Mucosa of descending colon (tissue), 3 donors: ENCODE measurements at places on chromosomes 7 and 10.
A peak's percentile ranks its signal among the peaks of the same experiment; 100 is the strongest.

DNA sequence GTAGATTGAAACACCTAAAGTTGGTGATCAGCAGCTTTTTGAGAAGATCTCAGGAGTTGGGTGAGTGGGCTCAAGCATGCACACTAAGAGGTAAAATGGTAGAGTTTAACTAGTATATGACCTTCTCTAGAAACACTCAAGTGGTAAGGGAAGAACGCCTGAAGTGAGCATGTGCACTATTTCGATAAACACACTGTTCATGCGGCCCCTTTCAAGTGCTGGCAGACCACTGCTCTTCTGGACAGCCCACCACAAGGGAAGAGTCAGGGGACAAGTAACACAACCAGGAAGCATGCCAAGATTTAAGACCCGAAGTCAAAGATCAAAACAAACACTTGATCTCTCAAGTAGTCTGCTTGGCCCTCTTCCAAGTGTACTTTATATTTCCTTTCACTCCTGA, 519.5 kb upstream of the ZWINT start:
- DNase-seq: no peak

GRCh38 chr10:38038107-38038931, 27.8 kb downstream of the ZNF33A start:
- DNase-seq: no peak

DNA sequence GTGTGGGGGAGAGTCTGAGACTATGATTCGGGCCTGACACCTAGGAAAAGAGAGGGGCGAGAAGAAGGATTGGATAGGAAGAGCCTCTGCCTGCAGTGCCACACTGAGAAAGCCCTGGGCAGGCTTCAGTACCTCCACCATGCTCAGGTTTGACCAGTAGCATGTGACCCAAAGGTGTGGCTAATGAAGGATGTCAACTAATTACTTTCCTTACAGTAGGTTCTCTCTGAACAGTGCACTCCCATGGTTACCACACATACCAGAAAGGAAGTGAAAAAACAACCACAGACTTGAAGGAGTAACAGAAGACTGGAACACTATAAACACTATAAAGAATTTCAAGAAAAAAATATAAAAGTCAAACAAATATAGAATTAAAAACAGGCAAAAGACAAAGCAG, 46.2 kb downstream of the SEM1 start:
- DNase-seq: no peak

GRCh38 chr10:50510517-50511473, 113.0 kb downstream of the SGMS1 start:
- DNase-seq: no peak

- DNase-seq: no peak
Observed at GRCh38 chr7:30867483-30867882, 44.2 kb upstream of the AQP1 start.

- DNase-seq: no peak
Observed at GRCh38 chr7:101915000-101915399, 97.6 kb downstream of the CUX1 start.

DNA sequence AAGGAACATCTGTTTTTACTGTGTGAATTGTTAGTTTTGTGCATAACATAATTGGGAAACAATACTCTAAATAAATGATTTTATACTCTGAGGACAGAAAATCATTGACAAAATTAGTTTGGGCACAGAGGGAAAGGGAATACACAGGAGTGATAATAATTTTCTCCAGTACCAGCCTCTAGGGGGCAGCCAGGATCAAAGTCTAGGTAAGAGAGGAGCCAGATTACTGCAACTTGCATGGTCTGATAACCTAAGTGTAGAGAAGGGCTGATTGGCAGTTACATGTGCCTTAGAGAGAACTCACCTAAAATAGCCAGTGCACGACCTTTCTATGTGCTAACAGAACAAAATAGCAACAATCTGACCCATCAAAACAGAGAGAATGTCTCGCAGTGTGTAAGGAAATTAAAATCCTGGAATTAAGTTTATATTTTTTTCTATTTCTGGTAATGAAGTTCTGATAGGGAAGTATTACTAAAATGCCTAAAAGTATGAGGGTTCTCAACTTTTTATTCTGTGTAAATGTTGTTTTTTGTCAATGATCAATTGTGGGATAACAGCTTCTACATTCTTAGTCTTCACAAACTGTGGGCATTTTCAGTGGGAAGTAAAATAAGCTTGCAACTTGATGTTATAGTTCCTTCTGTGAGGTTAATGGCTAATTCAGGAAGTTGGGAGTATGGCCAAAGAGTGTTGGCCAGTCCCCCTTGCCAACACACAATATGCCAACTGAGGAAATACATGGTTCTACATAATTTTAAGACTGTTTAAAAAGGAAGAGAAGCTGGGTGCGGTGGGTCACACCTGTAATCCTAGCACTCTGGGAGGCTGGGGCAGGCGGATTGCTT, 66.4 kb downstream of the EXOC6 start:
- DNase-seq: peak; percentile 77

DNA sequence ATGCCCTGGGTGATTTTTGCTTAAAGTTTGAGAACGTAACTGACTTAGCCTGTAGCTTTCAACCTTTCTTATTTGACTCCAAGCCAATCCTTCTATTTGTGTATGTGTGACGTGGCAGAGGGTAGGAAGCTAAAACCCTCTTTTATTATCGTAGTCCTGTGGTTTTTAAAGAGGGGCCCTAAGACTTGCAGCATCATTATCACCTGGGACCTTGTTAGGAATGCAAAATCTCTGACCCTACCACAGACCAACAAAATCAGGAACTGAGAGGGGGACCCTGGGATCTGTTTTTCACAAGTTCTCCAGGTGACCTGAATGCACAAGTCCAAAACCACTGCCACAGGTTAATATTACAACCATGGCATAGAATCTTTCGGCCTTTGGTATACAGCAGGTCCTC, 80.1 kb downstream of the OSBPL3 start:
- DNase-seq: no peak

- DNase-seq: no peak
Observed at GRCh38 chr7:46908770-46909169, 673.1 kb downstream of the TNS3 start.

DNA sequence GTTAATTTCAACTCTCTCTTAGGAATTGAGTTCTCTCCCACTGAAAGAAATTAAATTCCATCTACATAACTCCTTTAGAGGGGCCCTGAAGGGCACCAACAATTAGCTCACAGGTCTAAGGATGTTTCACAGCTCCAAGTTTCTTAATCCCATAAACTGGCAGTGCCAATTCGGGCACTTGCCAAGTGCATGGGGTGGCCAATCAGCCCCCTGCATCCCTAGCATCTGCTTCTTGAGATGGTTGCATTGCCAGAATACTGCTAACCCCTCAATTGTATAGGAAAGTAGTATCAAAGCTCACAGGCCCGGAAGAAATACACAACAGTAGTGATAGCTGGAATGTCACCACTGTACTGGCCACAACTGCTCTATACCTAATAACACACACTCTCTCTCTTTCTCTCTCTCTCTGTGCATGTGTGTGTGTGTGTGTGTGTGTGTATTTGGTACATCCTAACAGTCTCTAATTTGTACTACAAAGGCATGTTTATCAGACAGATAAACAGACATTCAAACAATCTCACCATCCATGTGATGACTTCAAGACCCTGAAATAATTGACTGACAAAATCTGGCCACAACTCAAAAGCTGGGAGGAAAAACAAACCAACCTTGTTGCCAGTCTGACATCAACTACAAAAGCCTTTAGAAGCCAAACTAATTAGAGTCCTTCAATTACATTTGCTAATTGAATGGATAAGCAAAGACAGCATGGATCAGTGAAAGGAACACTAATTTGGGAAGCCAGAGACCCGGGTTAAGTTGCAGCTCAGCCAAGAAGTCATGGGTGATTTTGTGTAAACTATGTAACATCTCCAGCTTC, 27.8 kb downstream of the HIBADH start:
- DNase-seq: no peak

GRCh38 chr10:24331457-24331856, 122.5 kb downstream of the KIAA1217 start:
- DNase-seq: no peak

- DNase-seq: no peak
Observed at GRCh38 chr7:128833946-128834325, 3.7 kb downstream of the FLNC start.

GRCh38 chr10:22230158-22230833, 12.5 kb upstream of the EBLN1 start:
- DNase-seq: no peak

- DNase-seq: no peak
Observed at GRCh38 chr7:68776326-68776725, 821.9 kb upstream of the AUTS2 start.

- peak; percentile 45 for DNase-seq
Observed at GRCh38 chr7:159030490-159031134, 114.1 kb downstream of the VIPR2 start.

DNA sequence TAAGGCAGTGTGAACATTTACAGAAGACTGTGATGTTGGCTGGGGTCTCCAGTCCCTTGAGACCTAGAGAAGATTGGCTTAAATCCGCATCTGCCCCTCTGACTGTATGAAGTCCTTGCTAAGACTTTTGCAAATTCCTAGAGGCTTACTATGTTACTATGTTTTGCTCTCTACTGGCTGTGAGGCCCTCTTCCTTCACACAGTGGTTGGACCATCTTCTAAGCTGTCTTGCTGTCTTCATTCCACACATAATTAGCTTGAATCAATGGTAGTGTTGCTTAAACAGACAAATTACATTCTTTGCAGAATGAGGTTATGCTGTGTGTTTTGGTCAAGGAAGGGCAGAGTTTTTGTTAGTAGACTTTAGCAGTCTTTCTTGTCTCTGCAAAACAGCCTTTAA, 658.0 kb downstream of the TYW1 start:
- no peak for DNase-seq

DNA sequence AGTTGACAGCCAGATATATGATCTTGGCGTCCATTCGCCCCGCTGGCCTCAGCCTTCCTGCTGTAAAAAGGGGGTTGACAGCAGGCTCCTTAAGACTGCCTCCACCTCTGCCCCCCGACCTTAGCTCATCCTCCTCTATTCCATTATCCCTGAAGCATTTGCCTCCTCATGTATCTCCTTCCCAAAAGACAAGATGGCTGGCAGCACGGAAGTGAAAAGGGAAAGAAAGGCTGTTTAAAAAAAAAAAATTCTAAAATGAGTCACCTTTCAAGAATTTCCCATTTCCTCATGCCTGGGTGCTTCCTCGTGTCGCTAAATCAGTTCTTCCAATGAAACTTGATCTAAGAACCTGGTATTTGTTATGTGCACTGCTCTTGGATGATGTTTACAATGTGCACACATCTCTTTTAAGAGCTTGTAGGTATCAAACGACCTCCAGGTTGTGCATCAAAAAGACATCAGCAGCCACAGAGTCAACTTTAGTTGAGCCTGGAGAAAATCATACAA, 1.7 kb downstream of the SCRN1 start:
- DNase-seq: no peak

DNA sequence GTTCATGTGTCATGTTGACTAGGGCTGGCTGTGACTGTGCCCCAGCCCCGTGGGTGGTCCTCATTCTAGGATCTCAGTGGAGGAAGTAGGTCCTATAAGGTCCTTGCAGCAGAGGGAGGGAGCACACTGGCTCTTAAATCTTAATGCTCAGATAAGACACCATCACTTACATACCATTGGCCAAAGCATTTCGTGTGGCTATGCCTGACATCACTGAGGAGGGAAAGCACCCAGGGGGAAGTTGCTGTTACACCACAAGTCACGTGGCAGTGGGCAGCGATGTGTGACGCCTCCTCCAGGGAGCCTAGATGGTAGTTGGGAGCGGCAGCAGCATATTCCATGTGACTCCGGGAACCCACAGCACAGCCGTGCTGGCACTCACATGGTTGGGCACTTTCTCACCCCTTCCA, 224.7 kb upstream of the SH2B2 start:
- no peak for DNase-seq

GRCh38 chr10:110036640-110037039, 28.9 kb downstream of the ADD3 start:
- no peak for DNase-seq

- no peak for DNase-seq
Observed at GRCh38 chr7:88150033-88150432, 69.8 kb downstream of the SRI start.

DNA sequence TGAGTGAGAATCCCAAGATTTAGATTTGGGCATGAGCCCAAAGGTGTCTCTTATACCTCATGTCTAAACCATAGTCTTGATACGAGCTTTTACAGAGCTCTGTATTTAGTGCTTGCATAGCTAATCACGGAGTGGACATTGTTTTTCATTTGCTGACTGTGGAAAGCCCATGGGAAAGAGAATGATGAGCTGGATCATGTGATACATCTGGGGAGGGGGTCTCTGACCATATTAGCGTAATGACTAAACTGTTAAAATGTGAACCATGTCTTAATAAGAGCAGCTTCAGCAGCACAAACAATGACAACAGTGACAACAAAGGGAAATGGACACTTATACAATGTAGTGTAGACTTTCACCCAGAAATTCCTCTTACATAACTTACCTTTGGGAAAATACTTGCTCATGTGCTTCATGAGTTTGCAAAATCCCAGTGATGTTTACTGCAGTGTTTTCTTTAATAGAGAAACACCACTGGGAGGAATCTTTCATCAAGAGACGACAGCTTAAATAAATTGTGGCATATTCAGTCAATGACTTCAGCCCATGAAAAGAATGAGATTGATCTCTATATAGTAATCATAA, 44.0 kb upstream of the ITGB1 start:
- no peak for DNase-seq

GRCh38 chr10:11234857-11235531, 217.3 kb downstream of the CELF2 start:
- no peak for DNase-seq

DNA sequence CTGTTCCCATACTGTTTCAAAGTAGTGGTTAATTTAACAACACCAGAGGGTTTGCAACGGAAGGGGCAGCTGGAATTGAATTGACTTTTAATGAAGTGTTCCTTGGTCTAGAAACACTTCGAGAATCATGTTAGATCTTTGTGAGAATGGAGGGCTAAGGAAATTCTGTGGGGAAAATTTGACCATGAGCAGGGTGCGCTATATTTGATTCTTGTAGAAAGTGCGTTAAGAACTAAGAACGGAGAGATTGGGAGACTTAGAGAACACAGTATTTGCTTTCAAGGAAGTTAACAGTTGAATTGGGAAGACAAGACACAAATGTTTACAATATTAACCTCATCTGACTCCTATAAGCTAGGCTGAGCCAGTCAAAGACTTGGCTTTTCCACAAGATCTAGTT, 1.2 kb downstream of the ZNF212 start:
- no peak for DNase-seq

DNA sequence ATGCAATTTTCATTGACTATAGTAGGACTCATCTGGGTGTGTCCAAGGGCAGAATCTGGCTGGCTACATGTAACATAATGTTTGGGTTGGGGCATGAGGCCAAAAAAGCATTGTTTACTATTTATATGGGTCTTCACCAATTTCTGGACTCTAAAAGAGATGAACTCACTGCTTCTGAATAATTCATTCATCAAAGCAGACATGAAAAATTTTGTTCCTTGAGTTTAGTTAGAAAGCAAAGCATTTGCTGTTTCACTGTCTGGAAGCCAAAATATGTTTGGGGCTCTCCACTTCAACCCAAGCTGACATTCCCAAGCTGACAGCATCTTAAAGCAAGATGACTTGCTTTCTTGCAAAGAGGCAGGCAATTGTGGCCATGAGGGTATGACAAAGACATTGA, 670.6 kb downstream of the SUGCT start:
- no peak for DNase-seq
